NCI-H524 treated with DMSO at 0.1 percent for 48 hours (cell line): ENCODE measurements at places on chromosomes 3 and 15.

- DNase-seq, result no peak
Measured at GRCh38 chr3:132695422-132695821, 26.8 kb downstream of the NPHP3 start.

DNA sequence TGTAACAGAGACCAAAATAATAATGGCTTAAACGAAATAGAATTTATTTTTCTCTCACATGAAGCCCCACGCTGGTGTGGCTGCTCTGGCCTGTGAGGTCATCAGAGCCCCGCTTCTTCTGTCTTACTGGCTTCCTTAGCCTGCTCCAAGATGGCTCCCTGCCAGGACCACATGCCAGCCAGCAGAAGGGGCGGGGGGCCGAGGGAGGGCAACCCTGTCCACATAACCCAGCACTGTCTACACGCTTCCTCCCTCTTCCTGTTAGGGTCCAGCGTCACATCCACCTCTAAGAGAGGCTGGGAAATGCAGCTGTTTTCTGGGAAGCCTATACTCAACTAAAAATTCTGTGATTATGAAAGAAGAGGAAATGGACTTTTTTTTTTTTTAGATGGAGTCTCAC is 107.9 kb upstream of the DLG1 start:
- no peak for DNase-seq

GRCh38 chr3:140510303-140510861 is 167.5 kb upstream of the TRIM42 start:
- no peak for DNase-seq

GRCh38 chr15:80849308-80849707 is 70.1 kb downstream of the CEMIP start:
- DNase-seq, result no peak

GRCh38 chr15:38702178-38702912 is 137.7 kb upstream of the RASGRP1 start:
- DNase-seq, result no peak

- DNase-seq, result peak; percentile 53
Measured at GRCh38 chr15:73922186-73923151, 3.8 kb upstream of the LOXL1 start.

DNA sequence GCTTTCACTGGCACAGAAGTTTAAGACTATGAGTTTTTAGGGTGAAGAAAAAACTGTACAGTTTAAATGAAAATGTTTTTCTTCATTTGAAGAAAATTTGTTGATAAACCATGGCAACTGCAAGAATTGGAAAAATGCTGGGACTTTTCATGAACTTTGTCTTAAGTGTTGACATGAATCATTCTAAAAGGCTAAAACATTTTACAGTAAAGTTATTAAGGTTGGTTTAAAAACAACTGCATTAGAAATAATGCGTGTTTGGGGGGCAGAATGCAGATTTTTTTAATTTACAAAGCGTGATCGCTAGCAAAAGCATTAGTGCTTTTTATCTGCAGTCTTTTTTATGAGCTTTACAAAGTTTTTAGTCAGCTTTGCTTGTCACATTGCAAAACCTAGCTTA is 601.9 kb upstream of the TGFBR2 start:
- DNase-seq, result no peak

GRCh38 chr3:139297588-139298311 is 46.1 kb upstream of the MRPS22 start:
- no peak for DNase-seq

DNA sequence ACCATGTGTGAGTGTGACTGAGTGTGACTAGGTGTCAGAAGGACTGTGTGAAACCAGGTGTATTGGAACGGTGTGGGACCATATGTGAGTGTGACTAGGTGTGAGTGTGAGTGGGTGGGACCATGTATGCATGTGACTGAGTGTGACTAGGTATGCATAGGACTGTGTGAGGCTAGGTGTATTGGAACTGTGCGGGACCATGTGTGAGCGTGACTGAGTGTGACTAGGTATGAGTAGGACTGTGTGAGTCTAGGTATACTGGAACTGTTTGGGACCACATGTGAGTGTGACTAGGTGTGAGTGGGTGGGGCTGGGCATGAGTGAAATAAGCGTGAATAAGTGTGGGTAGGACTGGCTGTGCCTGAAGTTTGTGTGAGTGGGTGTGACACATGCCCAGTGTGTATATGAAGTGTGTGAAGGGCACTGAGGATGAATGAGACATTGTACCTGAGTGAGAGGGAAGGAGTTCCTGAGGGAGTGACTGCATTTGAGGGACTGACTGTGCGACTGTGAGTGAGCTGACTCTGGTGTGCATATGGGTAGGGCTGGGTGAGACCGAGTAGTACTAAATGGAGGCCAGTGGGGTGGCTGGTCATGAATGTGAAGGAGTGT is 247.0 kb upstream of the CCDC54 start:
- DNase-seq, result no peak

DNA sequence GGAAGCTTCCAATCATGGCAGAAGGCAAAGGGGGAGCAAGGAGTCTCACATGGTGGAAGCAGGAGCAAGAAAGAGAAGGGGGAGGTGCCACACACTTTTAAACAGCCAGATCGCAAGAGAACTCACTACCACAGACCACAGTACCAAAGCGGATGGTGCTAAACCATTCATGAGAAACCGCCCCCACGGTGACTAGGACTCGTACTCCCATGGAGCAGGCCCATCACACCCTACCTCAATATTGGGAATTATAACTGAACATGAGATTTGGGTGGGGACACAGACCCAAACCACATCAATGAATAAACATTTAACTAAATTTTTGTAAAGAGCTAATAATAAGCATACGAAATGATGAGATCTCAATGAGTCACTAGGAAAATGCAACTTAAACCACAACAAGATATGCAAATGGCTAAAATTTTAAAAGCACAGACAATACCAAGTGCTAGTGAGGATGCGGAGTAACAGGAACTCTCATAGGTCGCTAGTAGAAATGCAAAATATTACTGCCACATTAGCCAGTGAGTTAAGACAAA is 10.0 kb downstream of the MRPS25 start:
- no peak for DNase-seq

GRCh38 chr15:73873889-73874511 is 636 bp downstream of the TBC1D21 start:
- DNase-seq, result peak; percentile 8

DNA sequence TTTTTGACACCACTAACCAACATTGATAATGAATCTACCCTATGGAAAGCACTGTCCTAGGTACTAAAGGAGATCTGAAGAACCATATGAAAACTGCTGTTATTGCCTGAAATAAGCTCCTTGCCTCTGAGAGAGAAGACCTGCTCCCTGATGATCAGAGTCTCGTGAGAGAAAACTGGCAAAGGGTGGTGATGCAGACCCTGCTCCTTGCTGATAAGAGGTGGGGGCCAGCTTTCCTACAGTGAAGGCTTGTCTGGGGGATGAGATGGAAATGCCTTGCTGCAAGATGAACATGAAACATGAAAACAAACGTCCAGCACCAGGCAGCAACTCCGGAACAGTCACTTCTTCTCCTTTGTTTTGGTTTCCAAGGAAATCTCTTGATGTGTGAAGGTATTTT is 31.9 kb downstream of the RASGRP1 start:
- DNase-seq, result no peak

- no peak for DNase-seq
Measured at GRCh38 chr3:124784686-124785382, 54.6 kb downstream of the UMPS start.

DNA sequence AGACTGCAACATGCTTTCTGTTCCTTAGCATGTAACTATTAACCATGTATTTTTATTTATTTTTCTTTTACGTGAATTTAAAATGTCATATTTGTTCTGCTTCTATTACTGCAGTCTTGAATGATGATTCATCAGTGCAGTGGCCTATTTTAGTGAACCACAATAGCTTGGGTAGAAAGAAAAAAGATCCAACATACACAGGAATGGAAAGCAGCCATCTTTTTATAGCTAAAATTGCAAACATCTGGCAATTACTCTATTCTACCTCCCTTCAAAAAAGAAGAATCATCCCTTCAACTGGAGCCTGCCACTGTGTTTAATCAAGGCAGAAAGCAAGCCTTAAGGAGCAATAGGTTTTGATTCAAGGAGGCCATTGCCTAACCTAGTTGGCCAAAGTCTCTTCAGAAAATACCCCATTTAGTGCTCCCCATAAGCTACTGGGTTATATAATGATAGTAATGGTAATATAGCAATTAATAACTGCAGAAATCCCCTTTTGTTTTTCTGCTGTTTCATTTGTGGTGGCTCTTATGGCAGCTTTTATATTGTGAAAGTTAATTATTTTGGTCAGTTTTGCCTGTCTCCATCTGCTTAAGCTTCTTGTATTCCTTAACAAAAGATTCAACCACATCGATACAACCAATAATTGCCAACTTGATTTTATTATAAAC is 267.3 kb downstream of the LPP start:
- DNase-seq, result no peak

GRCh38 chr3:122691195-122691594 is 10.6 kb downstream of the PARP14 start:
- no peak for DNase-seq

DNA sequence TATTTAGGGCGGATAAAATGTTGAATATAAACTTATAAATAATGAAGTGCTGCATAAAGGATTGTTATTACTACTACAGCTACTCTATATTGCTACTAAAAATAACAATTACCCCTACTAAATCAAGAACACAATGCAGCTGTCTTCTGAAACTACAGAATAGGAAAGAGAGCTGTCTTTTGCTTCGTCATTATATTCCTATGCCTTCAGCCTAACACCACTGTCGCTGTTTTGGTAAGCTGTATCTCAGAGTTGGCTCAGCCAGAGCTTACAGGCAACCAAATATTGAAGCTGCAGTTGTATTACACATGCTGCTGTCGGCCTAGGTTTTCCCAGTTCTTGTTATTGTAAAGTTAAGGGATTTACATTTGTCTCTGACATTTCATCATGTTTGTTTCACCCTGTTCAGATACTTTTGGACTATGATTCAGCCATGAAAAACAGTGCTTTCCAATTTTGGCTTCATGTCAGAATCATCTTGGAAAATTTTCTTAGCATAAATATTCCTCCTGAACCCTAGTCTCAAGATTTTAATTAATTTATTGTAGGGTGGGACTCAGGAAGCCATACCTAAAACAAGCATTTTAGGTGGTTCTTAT is 31.3 kb upstream of the LPP start:
- DNase-seq, result no peak

- DNase-seq, result no peak
Measured at GRCh38 chr3:185330644-185331043, 32.3 kb upstream of the MAP3K13 start.

GRCh38 chr3:87318617-87319021 is 42.2 kb upstream of the POU1F1 start:
- no peak for DNase-seq

GRCh38 chr3:110758208-110758607 is 313.4 kb upstream of the NECTIN3 start:
- no peak for DNase-seq

DNA sequence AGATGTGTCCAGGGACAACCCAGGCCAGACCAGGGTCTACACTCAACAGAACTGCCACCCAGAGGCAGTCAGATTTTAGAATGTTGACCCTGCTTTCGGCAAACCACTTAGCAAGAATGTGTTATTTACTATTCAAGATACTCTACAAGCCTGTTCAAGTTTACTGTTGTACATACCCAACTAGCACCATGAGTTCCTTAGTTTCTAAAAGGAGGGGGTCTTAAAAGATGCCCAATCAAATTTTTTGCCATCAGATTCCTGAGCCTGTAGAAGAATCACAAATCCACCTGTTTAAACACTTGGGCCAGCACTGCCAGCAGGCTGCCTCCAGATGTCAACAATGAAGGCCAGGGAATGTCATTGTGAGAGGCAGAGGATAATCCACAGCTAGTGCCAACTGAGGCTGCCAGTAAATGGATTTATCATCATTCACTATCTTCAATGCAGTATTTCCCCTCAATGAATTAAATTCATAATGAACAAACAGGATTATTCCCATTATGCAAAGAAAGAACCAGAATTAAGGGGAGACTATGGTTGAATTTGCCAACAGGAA is 43.5 kb upstream of the SNRPA1 start:
- no peak for DNase-seq

GRCh38 chr3:194312743-194313281 is 38.3 kb downstream of the CPN2 start:
- no peak for DNase-seq

DNA sequence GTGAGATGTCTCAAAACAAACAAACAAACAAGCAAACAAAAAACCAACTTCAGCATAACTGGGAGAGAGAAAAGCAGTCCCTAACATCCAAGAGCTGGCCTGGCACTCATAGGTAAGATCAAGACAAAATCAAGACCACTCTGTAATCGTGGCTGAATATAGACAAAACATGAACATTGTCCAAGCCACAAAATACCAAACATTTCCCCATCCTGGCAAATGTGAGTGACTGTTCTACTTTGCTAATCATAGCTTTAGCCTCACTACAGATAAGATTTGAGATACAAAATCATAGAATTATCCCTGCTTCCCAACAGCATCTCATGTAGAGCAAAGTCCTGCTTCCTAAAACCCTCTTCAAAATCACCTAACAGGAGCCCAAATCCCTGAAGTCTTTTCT is 116.7 kb upstream of the PRTG start:
- DNase-seq, result no peak

DNA sequence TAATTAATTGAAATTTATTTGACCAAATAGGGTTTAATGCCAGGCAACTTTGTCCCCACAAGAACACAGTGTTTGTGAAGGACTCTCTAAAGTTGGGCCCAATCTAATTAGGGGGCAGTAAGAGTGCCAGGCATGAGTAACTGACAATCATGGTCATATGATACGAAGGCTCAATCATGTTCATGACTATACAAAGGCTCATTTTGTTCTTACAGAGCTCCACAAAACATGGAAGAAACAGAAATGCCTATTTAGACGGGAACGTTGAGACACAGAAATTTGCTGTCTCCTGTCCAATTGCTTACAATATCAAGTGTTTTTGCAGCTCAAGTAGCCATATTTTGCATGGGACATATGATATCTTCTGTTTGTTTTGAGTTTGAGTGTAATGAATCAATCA is 391.1 kb downstream of the SI start:
- no peak for DNase-seq

DNA sequence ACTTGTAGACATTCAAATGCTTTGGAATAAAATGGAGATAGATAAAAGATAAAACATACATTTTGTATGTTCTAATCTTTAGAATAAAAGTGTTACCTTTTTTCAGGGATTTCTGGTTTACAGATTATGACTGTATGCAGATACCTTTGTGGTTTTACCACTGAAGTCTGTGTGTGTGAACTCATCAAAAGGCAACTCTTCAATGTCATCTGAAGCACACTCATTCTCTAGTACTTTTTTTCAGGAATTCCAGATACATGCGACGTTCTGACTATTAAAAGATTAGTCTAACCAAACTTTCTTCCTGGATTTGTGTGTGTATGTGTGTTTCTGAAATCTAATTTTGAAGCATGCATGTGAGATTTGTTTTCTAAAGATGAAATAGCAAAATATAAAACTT is 188.6 kb downstream of the NLGN1 start:
- DNase-seq, result no peak

- DNase-seq, result no peak
Measured at GRCh38 chr15:34223904-34224596, 766 bp upstream of the EMC4 start.

- no peak for DNase-seq
Measured at GRCh38 chr3:54139630-54140029, 17.3 kb downstream of the CACNA2D3 start.
